Uterine smooth muscle cell (primary cell): ENCODE measurements at places on chromosomes 5 and 9. TPM values are rescaled to one million over a fixed set of nuclear protein-coding genes. Genes with fewer than 3 reads are reported as not detected.

PCDHA9 gene
- 0.11 and 0.12 TPM in 2 replicates for total RNA-seq

SEMA6A gene
- 0.12 and 0.44 TPM in 2 replicates for total RNA-seq

NXNL2 gene
- 3.3 and 8.5 TPM in 2 replicates for total RNA-seq

TSSK1B gene
- 0.11 and 0.12 TPM in 2 replicates for total RNA-seq

RANBP17 gene
- total RNA-seq = 12.3 and 14.4 TPM in 2 replicates

SH3RF2 gene
- 0.77 and 1.2 TPM in 2 replicates for total RNA-seq

NPR3 gene
- 3.9 and 17.8 TPM in 2 replicates for total RNA-seq
